Mammary epithelial cell (primary cell): ENCODE measurements at places on chromosomes 11 and 22.
A peak's percentile ranks its signal among the peaks of the same experiment; 100 is the strongest.

DNA sequence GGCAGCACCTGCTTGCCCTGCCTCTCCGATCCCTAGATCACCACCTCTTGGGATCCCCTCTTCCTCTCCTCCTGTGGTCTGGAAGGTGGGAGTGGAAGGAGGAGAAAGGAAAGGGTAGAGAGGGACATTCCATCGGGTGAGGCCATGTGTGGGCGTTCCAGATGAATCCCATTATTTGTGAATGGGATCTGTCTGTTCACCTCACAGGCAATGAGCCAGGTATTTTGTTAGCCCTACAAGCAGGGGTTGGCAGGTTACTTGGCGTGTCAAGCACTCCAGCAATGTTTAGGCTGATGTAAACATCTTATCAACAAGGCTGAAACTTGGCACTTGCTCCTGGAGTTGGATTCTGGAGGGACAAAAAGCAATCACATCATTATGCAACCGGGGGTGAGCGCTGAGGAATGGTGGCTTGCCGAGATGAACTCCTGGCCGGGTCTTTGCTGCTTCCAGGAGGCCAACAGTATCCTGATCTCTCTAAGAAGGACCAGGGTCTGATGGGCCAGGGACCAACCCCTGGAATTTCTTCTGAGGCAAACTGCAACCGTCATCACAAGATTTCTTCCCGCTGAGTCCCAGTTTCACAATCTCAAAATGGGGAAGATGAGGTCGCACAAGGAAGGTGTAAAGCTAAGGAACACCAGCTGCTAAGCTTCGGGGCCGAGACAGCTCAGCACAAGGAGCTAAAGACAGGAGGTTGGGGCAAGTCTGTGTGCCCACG lies 7.8 kb downstream of the ADAMTS8 start:
- no peak for DNase-seq

DNA sequence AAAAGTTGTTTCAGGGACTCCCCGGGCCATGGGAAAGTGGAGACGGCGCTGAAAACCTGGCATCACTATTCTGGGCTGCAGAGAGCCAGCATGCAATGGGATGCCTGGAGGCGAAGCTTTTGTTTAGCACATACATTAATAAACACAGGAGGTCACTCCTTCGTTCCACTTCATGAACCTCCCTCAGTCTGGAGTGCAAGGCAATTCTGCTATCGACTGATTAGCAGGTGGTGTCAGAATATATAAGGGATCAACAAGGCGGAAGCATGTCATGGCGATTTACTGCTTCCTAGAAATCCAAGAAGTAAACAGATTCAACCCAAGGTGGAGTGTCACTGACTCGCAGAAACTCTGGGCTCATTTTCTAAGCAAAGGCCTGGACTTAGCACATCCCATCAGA lies 45.4 kb upstream of the MN1 start:
- DNase-seq = no peak

- DNase-seq = no peak
These were observed 3.9 kb downstream of the PACSIN2 start for GRCh38 chr22:43011079-43011478.

DNA sequence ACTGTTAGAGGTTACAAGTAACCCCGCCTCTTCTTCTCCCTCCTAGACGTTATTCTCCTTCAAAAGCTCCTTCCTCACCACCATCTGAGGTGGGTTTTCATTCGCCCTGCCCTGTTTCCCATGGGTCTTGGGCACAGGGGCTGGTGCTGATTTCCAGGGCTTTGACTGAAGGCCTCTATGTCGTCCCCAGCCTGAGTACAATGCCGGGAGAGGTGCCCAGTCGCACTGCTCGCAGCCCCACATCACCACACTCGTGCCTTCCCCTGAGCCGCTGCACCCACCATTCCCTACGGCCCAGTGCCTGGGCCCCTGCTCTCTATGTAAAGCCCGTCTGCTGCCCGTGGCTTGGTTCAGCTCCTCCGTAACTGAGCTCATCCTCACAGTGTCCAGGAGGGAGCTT lies 169.8 kb downstream of the DSCAML1 start:
- DNase-seq = no peak

- peak; percentile 95 for DNase-seq
These were observed 78.9 kb downstream of the PPFIBP2 start for GRCh38 chr11:7592711-7593110.

- peak; percentile 62 for DNase-seq
These were observed 60.4 kb downstream of the LARGE2 start for GRCh38 chr11:45982656-45983470.

DNA sequence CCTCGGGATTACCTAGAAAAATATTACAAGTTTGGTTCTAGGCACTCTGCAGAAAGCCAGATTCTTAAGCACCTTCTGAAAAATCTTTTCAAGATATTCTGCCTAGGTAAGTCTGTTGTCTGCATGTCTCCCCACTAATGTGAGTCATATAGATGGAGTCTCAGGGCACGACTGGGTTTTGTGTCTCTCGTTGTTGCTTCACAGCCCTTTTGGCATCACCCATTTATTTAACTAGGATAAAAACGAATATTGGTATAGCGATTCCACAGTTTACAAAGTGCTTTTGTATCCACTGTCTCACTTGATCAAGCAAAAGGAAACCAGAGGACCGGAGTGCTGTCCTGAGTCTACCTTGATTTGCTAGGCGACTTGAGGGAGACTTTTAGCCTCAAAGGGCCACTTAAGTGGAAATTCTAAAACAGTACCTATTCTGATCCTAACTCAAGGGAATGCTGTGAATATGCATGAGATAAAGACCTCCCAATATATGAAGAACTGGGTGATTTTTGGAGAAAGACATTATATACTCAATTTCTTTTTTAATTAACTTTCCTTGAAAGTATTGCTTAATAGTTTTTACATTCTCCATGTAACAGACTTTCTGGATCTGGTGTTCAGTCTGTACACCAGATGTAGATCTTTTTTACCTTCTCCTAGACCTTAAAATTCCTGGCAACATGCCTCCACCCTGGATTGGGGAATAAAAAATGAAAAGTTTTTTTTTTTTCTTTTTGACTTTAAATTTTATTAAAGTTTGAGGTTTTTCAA lies 590 bp downstream of the NNMT start:
- DNase-seq = peak; percentile 75

GRCh38 chr22:36234919-36235318 lies 4.4 kb downstream of the APOL2 start:
- DNase-seq = no peak

- DNase-seq = no peak
These were observed 431.3 kb downstream of the MN1 start for GRCh38 chr22:27370269-27370668.

- peak; percentile 98 for DNase-seq
These were observed 906.1 kb upstream of the RAG2 start for GRCh38 chr11:37504060-37504611.

- no peak for DNase-seq
These were observed 416.7 kb downstream of the NTM start for GRCh38 chr11:131787119-131787518.

DNA sequence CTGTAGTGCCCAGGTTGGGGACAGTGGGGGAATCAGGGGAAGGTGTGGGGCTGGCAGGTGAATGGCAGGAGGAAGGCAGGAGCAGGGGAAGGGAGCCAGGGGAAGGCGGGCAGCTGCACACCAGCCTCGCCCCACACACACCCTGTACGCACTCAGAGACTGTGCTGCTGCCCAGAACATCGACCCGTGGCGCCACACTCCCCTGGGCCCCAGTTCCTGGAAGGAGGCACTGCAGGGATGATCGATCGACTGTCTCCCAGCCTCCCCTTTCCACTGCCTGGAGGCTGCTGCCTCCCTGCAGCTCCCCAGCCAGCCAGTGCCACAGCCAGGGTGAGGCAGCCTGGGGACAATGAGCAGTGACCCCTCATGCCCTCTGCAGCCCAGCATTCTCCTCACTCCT lies 19.2 kb downstream of the PDE2A start:
- DNase-seq = no peak

DNA sequence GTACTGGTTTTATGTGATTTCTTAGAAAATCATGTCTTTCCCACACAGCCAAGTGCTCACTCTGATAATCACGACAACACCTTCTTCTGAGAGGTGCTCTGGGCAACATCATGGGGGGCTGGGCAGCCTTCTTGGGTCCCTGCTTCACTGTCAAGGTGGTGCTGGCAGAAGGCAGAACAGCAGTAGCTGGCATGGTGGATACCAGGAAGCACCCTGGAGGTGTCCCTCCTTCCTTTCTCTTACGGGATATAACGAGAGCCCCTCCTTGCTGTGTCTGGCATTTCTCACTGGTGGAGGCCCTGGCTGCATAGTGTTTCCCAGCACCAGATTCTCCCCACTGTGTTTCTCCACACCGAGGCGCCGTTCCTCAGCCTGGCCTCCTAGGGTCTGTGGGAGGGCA lies 60.9 kb downstream of the SCN3B start:
- DNase-seq = no peak

GRCh38 chr11:112822478-112823274 lies 138.5 kb upstream of the NCAM1 start:
- DNase-seq = no peak

DNA sequence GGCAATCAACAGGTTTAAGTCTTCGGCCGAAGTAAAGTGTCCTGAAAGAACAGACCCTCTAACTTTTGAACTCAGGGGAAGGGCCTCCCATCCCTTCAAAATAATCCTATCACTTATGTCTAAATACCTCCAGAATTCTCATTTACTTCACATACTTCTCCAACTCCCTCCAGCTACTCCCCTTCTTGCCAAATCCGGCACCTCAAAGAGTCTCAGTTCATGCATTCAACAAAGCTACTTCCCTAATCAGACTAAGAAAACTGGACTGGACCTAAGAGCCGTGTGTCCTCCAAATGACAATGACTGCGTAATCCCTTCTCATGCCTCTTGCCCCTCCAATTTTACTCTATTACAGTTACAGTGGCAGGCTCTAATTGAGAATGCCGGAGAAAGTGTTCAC lies 1.3 kb downstream of the DDB1 start:
- no peak for DNase-seq

DNA sequence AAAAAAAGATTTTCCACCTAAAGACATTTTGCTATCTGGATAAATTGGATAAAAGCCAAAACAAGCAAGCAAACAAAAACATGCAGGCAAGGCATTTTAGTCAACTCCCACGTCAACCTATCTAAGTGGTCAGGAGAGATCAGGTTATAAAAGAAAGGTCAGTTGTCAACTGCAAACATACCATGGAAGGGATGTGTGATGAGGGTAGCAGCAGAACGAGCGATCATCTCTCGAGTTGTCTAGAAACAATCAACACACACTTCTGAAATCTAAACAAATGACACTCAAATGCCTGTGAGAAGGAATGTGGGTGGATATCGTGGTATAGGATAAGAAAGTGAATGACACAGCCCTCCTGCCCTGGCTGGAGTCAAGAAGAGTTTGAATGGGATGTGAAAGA lies 10.9 kb downstream of the MTCH2 start:
- DNase-seq = no peak

DNA sequence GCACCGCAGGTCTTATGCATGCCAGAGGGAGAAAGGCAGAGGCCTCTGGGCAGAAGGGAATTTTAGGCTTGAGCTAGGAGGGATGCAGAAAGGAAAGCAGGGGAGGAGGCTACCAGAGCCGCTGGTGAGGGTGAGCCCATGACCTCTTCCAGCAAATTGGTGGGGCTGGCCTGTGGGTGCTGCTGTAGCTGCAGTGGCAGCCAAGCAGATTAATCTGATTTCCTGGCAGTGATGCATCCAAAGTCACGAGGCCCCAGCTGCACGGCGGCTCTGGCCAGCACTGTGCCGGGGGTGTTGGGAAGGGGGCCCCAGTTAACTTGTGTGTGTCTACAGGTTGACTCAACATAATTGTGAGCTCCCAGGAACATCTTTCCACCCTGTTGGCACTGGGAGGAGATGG lies 41.4 kb upstream of the B3GAT1 start:
- no peak for DNase-seq

DNA sequence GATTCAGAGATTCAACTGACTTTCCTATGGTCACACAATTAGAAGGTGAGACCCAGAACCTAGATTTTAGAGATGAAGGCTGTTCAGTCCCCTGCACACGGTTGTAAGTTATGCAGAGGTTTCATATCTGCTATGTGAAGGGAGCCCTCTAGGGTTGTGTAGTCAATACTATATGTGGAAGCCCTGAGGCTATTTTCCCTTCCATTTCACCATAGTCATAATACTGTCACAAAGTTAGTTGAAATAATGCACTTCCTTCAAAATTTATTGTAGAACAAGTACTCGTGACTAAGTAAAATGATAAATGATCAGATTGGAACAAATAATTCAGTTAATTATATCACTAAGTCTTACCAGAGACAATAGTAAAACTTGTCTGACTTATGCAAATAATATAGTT lies 48.8 kb downstream of the ENDOD1 start:
- DNase-seq = no peak

GRCh38 chr11:67056267-67057204 lies at the start of gene RHOD:
Gene RHOD, plus strand, starts transcription at chr11:67056847. Its CDS starts 56 bp downstream, at chr11:67056903.
- peak; percentile 57 for DNase-seq

- no peak for DNase-seq
These were observed 1.4 kb downstream of the NECTIN1 start for GRCh38 chr11:119727523-119728151.
